NCI-H1092 treated with DMSO at 0.1 percent for 48 hours (cell line): ENCODE measurements at places on chromosomes 4 and X.

GRCh38 chr4:33054161-33054560, 2334.0 kb downstream of the PCDH7 start:
- no peak for DNase-seq

DNA sequence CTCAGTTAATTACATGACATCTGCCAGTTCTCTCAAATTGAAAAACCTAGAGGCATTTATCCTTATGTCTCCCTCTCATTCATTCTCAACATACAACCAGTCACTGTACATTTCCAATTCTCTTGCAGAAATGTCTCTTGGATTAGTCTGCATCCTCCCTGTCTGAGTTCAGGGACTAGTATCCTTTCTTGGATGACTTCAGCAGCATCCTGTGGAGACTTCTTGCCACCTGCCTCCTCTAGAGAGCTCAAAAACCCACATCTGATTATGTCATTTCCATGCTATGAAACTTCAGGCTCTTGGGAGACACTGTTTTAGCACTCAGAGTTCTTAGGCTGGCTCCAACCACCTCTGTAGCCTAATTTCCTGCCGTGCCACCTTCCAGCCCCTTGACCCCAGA, 515.1 kb upstream of the DIPK2B start:
- no peak for DNase-seq

DNA sequence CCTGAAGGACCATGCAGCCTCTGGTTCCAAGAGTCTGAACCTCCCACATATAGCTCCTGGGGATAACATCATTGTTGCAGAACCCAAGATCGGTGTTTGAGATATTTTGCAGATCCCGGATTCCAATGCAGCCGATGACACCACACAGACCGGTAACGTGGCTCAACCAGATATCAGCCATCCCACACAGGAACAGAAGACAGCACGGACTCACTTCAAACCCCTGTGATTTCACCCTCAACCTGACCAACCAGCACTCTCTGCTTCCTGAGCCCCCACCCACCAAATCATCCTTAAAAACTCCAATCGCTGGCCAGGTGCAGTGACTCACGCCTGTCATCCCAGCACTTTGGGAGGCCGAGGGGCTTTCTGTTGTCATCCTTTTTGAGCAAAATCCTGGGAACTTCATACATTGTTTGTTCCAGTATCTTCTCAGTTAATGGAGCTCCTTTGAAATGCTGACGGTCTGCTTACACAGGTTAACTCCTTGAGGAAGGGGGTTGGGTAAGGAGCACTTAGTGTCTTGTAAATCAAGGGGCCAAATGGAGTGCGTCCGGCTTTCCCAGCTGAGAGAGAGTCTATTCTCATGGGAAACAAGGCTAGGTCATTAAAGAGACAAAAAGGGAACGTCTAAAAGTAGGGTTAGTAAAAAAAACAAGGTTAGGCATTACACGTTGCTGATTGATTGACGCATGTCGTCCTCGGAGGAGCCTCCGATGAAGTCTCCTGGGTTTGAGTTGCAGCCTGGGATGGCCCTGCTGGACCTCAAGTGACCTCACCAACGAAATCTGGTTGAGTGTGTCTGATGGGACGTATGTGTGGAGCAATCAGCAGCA, 230.4 kb downstream of the CRLF2 start:
- no peak for DNase-seq

DNA sequence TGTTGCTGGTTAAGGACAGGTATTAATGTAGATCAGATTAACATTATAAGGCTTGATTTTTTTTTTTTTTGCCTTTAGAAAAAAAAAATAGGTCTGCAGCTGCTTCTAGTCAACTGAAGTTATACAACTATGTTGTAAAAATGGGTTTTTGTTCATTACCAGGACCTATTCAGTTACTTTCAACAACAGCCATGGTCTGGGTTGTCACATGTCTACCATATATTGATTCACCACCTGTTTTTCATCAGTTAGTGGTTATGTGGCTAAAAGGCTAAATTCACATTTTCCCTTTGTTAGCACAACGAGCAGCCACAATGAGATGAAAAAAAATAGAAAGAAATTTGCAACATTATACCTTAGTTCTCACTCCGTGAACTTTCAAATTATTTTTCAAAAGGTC, 45.5 kb downstream of the GLRB start:
- no peak for DNase-seq

DNA sequence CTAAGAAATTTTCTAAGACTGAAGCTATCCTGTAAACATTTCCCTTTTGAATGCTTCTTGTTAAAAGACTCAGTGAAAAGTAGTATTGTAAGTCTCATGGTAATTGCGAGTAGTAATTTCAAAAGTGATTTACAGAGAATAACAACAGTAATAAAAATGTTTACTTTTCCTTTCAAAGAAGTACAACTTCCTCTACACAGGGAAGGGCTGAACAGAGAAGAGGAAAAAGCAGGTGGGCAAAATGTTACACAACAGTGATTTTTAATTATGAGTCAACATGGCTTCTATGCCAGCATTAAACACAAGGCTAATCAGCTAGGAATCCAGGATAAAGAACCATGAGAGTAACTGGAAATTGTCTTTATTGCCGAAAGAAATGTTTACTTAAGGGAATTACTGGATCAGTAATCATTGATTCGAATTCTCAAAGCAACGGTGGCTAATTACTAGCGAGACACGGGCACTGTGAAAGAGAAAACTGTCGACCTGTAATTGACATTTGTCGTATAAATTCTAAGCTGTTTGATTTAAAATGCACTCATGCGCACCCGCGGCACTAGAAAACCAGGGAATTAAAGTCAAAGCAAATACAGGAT, 15.4 kb downstream of the UTP3 start:
- peak; percentile 83 for DNase-seq

- peak; percentile 71 for DNase-seq
Observed at GRCh38 chrX:22041907-22042530, 9.9 kb downstream of the PHEX start.

- no peak for DNase-seq
Observed at GRCh38 chr4:109156356-109156755, 146.1 kb downstream of the COL25A1 start.

GRCh38 chrX:39063037-39063436, 261.8 kb downstream of the MID1IP1 start:
- peak; percentile 88 for DNase-seq

GRCh38 chr4:123749383-123749782, 352.8 kb downstream of the SPRY1 start:
- DNase-seq = no peak

DNA sequence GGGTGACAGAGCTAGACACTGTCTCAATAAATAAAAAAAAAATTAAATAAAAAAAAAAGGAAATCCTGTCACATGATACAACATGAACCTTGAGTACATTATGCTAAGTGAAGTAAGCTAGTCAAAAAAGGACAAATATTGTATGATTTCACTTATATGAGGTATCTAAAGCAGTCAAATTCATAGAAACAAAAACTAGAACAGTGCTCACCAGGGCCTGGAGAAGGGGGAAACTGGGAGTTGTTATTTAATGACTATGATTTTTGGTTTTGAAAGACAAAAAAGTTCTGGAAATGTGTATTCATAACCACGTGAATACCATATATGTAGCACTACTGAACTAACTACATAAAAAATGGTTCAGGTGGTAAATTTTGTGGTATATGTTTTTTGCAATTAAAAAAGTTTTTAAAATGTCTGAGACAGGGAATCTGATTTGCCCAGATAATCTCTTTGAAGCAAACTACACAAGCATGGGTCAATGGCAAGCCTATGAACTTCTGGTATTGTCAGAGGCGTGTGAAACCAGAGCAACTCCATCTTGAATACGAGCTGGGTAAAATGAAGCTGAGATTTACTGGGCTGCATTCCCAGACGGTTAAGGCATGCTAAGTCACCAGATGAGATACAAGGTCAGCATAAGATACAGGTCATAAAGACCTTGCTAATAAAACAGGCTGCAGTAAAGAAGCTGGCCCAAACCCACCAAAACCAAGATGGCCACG, 42.3 kb downstream of the ANAPC10 start:
- no peak for DNase-seq
